Natural killer cell treated with Interleukin-12 subunit alpha and Interleukin-12 subunit beta and Interleukin-15 and Interleukin-18, amount 100 ng/mL, for 72 hours (primary cell): ENCODE measurements at places on chromosomes 12 and 14. TPM values are rescaled to one million over a fixed set of nuclear protein-coding genes. Genes with fewer than 3 reads are reported as not detected.

DNA sequence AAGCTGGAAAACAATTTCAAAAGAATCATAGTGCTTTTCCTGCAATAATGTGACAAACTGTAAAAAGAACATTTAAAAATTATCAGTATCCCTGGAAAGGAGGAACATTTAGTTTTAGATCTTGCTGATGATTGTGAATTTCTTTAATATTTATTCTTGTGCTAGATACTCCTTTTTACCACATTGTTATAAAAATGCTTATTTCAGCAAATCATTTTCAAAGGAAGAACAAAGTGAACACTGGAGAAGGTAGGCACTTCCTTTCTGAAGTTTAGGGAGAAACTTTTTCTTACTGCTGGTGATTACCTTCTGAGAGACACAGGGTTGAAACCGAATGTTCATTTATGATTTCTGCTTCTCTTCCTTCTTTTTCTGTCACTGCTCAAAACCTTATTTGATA, 45.1 kb upstream of the C12orf75 start:
- no peak for DNase-seq

SIX1 gene
- not detected for total RNA-seq

CYP27B1 gene
- total RNA-seq: 18.8 TPM

DNA sequence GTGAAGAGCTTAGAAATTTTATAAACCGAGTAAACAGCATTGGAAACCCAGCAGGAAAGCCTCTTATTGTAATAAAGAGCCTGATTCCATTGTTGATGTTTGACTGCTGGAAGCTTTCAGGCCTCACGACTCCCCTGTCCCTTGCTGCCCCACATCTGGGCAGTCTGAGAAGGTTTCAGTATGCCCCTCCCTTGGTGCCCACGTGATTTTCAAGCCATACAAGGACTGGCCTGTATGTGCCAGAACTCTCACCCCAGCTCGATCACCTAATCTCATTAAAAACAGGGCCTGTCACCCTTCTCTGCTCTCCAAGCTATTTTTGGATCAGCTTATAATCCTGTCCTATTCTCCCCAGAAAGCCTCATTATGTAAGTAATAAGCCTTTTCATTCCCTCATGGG, 7.5 kb upstream of the PYROXD1 start:
- no peak for DNase-seq

DNA sequence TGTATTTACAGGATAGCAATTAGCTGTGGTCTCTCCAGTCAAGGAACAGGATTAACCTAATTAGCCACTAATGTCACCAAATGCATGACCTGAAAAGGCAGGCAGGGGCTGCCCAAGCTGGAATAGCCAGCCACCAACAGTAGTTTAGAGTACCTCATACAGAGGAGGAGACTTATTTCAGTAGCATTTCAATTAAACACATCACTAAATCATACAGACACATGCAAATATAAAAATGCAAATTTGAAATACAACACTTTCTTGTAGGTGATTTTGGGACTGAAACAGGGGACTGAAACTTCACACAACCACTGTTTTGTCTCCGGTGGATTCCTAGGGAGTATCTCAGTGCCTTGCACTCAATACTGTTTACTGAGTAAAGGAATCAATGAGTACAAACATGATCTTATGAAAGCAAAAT, 636 bp upstream of the IFNG-AS1 start:
- DNase-seq: no peak

- DNase-seq: no peak
Measured at GRCh38 chr12:125606312-125606711, 541.1 kb downstream of the AACS start.

OAS1 gene
- total RNA-seq: 4.7 TPM

DNA sequence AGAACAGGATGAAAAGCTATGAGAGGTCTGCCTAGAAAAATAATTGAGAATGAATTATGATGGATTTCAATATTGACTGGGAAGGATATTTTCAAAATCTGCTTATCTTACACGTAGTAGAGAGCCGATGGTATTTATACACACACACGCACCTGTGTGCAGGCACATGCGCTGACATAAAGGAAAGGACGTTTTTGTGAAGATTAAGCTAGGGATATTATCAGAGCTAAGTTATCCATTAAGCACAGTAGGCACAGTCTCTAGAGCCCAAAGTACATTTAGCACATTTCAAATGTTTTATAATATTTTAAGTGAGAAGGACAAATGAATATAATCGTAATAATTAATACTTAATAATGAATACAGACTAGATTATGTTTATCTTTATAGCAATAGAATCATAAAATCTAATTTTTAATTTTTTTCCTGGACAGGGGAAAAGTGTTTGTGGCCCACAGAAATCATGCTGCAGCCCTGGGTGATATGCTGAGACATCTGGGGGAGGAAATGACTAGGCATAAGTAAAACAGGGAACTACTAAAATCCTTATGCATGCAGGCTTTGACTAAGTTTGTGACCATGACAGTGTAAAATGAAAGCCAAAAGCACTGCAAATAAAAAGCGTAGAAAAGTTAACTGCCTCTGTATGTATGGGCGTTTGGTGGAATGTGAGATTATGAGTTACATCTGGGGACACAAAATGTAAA, 146.1 kb downstream of the KITLG start:
- no peak for DNase-seq

GRCh38 chr12:105256921-105257320, 20.9 kb upstream of the APPL2 start:
- no peak for DNase-seq

DNA sequence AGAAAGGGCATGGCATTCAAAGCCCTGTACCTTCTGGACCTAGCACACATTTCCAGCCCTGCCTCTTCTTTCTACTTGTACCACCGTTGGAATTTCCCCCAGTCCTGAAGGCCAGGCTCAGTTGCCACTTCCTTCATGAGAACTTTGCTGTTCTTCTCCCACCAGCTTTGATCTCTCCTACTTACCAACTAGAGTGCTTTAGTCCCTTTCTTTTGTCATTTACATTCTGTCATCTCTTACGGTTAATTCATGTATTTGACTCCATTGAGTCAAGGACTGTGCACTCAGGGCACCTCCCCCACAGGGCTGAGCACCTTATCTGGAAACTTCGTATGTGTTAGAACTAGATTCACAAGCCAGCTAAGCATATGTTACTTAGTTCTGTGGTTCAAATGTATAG, 26.3 kb downstream of the BICDL1 start:
- no peak for DNase-seq

PLA2G1B gene
- total RNA-seq: not detected

C12orf42 gene
- not detected for total RNA-seq

TIGAR gene
- 7.4 TPM for total RNA-seq

ZDHHC22 gene
- not detected for total RNA-seq

PTCSC3 gene
- total RNA-seq: not detected

IGFBP6 gene
- total RNA-seq: not detected
